ENCODE measurements at places on chromosomes 2 and 18.

- DNase-seq: no peak
These were observed 16.8 kb downstream of the COBLL1 start for GRCh38 chr2:164824872-164825271.

DNA sequence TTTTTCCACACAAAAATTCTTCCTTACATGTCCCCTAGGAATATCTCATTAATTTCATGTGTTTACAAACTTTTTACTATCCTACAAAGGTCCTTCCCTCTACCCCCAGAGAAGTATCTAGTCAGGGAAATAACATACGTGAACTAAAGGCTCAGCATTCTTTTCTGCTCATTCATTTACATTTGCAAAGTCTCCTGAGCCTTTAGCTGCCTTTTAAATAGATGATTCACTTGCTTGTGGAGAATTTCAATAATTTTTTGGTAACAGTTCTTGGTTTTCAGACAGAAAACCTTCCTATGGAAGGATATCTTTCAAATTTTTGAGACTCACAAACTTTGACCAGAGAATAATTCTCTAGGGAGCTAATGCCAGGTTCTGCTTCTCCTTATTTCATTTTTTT lies 81.5 kb upstream of the RMDN2 start:
- no peak for DNase-seq

DNA sequence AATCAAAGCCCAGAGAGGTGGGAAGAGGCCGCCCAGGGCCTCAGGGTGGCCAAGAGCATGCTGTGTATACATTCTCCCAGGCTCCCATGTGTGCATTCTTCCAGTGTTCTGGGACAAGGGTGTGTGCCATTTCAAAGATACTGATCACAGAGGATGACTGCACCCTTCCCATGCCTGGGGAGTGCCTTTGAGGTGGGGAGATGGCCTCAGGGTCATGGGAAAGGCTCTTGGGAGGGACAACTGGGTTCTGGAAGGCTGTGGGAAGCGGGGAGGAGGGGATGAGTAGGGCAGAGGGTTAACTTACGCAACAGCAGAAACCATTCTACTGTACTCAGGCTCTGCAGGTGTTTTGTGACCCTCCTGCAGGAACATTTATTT lies 40.9 kb downstream of the KLHL29 start:
- no peak for DNase-seq

GRCh38 chr2:238861013-238861730 lies 13.3 kb downstream of the TWIST2 start:
- no peak for DNase-seq

DNA sequence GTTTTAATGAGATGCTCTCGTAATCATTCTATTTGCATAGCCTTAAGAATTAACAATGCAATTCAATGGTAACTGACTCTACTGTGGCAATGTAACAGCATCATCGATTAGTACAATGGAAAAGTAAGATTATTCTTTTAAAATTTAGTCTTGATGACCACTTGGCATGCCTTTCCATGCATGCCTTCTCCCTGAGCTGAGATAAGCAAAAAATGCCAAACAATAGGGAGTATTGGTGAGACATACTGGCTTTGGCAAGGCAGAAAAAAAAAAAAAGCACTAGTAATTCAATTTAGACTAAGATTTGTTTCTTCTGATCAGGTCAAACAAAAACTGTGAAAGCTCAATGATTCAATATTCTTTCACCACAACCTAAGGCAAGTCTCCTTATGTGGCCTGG lies 110.8 kb upstream of the TRIB2 start:
- DNase-seq: no peak

DNA sequence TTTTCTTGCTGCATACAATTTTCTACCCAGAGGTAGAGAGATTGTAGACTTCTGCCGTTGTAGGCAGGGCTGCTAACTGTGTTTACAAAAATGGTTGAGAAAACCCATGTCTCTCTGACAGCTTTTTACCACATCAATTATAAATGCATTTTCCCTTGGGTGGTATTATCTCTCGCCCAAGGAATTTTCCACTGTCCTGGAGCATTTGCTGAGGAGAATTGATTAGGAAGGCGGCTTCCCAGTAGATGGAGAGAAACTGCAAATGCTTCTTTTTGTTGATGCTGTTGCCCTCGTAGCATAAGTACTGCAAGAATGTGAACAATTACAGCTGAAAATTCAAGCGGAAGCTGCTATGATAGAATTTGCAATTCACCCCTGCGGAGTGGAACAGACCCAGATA lies 1007.7 kb upstream of the KLHL29 start:
- DNase-seq: no peak

- no peak for DNase-seq
These were observed 869.4 kb upstream of the VRK2 start for GRCh38 chr2:57177176-57177575.

DNA sequence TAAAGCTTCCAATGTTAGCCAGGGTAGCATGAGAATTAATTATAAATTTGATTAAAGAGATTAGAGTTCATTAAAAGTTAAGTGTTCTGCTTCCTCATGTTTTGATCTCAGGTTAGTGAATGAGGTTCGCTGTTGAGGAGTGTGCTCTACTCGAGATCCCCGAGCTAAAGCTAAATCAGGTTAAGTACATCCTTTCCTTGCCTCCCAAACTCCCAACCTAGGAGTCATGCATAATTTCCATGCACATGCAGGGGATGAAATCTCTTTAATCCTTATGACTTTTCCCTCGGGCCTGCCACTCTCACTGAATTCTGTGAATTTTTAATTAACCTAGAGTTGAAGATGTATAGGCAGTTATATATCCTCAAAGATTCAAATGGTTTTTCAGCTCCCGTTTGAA lies 156.1 kb upstream of the NCK2 start:
- DNase-seq: no peak

Data from activated effector memory CD4-positive, alpha-beta T cell treated with anti-CD3 and anti-CD28 coated beads, Interleukin-2, amount 50 U/mL, for 16 hours (primary cell).